ENCODE measurements at places on chromosomes 5 and 9.

DNA sequence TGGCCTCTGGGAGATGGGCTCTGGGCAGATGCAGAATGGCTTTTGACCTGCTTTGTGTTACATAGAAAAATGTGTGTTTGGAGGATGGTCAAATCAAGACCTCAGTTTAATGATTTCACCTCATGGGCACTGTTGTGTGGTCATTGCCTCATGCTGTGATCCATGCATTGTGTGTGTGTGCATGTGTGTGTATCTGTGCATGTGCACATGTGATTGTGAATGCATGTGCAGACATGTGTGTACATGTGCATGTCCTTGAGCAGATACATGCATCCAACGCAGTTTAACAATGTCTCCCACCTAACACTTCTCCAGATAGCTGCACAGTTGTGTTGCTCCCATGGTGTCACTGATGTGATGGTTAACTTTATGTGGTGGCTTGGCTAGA is 40.1 kb upstream of the S1PR3 start:
- no peak for DNase-seq

DNA sequence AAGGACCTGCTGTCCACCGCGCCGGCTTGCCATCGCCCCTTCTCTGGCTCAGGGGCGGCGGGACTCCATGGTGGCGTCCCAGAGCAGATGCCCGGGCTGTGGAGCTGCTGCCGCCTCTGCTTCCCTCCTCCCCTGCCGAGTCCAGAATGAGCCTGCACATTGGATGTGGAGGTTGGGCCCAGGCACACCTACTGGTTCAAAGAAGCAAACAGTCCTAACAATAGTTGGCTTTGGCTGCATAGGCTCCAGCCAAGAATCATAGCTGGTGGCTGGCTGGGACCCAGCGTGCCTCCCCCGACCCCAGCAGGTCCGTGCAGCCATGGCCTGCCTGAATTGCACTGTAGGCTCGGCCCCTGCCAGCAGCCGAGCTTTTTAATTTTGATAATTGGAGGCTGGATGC is 25.8 kb downstream of the ADAMTSL2 start:
- DNase-seq: no peak

- no peak for DNase-seq
Observed at GRCh38 chr5:133995341-133995740, 9.4 kb downstream of the VDAC1 start.

DNA sequence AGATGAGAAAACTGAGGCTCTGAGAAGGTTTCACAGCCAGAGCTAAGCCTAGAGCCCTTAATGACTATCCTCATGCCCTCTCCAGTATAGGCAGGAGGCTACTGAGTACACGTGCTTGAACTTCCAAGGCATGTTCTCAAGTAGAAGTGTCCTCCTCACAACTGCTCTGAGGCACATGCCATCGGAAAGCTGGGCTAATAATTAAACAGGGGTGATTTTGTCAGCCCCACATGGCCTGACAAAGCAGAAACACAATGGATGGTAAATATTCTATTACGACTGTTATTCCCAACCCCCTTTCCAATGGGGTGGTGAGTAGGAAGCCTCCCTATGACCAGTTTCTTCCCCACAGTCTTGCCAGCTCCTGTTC is 34.3 kb downstream of the KCNIP1 start:
- no peak for DNase-seq

GRCh38 chr5:119339965-119340364 is 15.9 kb upstream of the TNFAIP8 start:
- no peak for DNase-seq

GRCh38 chr5:59351076-59351794 is 542.3 kb downstream of the PDE4D start:
- DNase-seq: no peak

DNA sequence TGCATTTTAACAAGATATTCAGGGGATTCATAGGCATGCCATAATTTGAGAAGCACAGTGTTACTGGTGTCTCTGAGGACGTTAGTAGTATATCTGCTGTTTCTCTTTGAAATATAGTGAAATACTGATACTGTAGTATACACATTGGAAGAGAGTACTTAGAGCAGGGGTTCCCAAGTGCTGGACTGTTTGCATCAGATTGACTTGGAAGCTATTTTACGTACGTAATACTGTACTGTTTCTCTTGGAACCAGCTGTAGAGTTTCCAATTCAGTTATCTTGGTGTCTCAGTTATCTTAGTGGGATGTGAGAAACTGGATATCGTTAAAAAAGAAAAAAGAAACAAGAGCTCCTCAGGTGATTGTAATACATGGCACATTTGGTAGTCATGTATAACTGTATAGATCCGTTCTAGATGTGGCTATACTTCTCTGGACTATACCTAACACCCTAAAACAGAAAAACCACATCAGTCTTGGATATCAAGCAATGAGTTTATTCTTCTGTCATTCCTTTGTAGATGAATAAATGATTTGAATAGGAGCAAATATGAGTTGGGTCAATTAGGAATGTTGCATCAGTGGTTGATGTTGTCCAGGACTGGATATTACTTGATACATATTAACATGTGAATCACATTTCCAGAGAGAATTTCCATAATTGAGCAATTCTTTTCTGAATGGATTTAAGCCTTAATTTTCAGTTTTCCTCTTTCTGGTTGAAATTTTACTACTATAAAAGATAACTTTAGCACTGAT is 33.4 kb downstream of the PRRC1 start:
- DNase-seq: no peak

GRCh38 chr9:125356032-125356431 is 94.4 kb downstream of the GAPVD1 start:
- no peak for DNase-seq

DNA sequence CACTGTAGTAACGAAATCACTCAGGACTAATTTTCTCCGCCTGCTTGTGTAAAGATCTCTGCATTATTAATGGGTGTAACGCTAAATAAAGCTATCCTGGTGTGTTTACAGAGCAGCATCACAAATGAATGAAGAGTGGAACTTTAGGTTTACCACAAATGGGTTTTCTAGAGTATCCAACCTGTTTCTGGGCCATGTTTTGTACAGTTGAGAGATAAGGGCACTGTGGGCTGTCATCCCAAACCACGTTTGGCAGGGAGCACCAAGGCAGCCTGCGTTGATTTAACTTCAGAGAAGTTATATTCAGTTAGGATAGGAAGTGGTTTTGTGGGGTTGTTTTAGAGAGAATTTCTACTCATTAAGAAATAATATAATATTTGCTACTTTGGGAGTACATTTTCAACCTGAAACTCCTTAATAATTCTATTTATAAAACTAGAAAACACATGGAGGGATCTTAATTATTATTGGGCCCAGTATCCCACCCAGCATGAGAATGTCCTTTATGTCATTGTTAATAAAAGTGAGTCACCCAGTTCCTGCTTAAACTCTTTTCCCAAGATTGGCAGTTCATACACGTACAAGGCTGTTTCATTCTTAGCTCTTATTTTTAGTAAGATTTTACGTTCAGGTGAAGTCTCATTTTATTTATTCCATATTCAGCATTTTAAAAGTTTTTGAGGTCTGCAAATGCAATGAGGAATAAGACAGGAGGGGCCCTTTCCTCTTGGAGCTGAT is 8.0 kb downstream of the KCNN2 start:
- DNase-seq: no peak

DNA sequence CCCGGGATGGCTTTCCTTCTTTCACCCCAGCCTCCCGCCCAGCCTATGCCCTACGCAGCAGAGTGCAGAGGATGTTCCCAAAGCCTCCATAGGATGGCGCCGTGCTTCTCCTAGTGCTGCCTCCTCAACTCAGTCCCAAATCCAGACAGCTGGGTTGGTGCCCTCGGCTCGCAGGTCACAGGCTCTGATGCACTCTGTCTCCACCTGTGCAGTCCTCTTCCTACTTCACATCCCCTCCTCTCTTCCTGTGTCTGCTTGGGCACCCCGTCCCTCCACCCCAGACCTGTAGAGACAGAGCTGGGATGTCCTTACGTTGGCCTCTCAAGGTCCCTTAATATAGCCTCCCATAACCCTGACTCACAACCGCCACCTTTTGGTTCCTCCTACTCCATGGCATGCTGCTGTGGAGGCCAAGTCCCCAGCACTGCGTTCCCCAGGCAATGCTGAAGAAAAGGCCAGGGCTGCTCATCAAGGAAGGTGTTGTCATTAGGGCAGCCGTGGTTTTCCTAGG is 314.4 kb downstream of the GADD45G start:
- peak; percentile 26 for DNase-seq

- DNase-seq: no peak
Observed at GRCh38 chr5:8291641-8292040, 422.7 kb downstream of the MTRR start.

DNA sequence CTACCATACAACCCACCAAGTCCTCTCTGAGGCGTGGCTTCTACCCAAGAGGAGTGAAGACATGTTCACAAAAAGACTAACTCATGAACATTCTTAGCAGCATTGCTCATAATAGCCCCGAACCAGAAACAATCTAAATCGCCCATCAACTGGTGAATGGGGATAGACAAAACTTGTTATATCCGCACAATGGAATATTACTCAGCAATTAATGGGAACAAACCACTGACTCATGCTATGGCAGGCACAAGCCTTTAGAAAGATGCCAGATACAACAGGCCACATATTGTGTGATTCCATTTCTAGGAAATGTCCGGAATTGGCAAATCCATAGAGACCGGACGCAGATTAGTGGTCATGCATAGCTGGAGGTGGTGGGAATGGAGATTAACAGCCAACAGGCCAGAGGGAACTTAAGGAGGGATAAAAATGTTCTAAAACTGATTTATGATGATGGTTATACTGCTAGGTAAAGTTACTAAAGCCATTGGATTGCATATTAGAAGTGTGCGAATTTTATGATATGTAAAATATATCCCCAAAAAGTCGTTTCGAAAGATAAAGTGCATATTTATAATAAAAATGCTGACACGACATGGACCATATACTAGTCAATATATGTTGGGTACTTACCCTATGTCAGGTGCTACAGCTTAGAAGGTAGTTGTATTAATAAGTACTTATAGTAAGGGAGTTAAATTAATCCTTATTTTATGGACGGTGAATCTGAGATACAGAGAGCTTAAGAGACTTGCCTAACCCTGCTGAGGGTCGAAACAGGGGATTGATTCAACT is 55.4 kb downstream of the LHX2 start:
- no peak for DNase-seq
